A549 treated with Mapracorat at 1 μM for 4 hours (cell line): ENCODE measurements at places on chromosomes 3 and 15. TPM values are rescaled to one million over a fixed set of nuclear protein-coding genes. Genes with fewer than 3 reads are reported as not detected.

BFSP2 gene
- total RNA-seq, result not detected in 5 replicates

FOXB1 gene
- total RNA-seq, result not detected in 5 replicates

AP3B2 gene
- 0.39 to 1.9 TPM (median 1.0 TPM) in 5 replicates for total RNA-seq

SLC28A2 gene
- not detected in 5 replicates for total RNA-seq

GUCA1C gene
- total RNA-seq, result not detected in 5 replicates

CLDN18 gene
- total RNA-seq, result not detected in 5 replicates

TP63 gene
- 0.10 to 0.48 TPM (median 0.27 TPM) in 5 replicates for total RNA-seq

SLC12A8 gene
- 0.98 to 1.3 TPM (median 1.2 TPM) in 5 replicates for total RNA-seq

TSEN2 gene
- 14.4 to 19.9 TPM (median 18.0 TPM) in 5 replicates for total RNA-seq

HDDC3 gene
- 29.9 to 38.7 TPM (median 35.1 TPM) in 5 replicates for total RNA-seq

CLRN1 gene
- not detected in 5 replicates for total RNA-seq

FBLN2 gene
- total RNA-seq, result 1.6 to 3.5 TPM (median 2.1 TPM) in 5 replicates

SCAANT1 gene
- 1.7 TPM in 1 of 5 replicates, not detected in the others for total RNA-seq

P2RY12 gene
- total RNA-seq, result not detected in 5 replicates

MEGF11 gene
- total RNA-seq, result 0.26 to 0.53 TPM (median 0.31 TPM) in 5 replicates

CIB2 gene
- 25.7 to 28.9 TPM (median 27.6 TPM) in 5 replicates for total RNA-seq

PRR20G gene
- 0.97 to 1.6 TPM (median 1.3 TPM) in 5 replicates for total RNA-seq

SPSB4 gene
- 0.07 to 0.21 TPM (median 0.12 TPM) in 5 replicates for total RNA-seq

DUSP7 gene
- 19.2 to 22.2 TPM (median 21.6 TPM) in 5 replicates for total RNA-seq

SPESP1 gene
- not detected in 5 replicates for total RNA-seq

CACNA1D gene
- 0.36 to 1.4 TPM (median 0.57 TPM) in 5 replicates for total RNA-seq

GPR62 gene
- total RNA-seq, result not detected in 5 replicates

ZWILCH gene
- total RNA-seq, result 31.5 to 39.7 TPM (median 35.3 TPM) in 5 replicates

RAMAC gene
- 41.5 to 63.9 TPM (median 42.8 TPM) in 5 replicates for total RNA-seq

PLAAT1 gene
- total RNA-seq, result 0.17 TPM in 1 of 5 replicates, not detected in the others

ASB14 gene
- not detected in 5 replicates for total RNA-seq

CAPN3 gene
- total RNA-seq, result 0.21 to 0.40 TPM (median 0.27 TPM) in 5 replicates

DAZL gene
- not detected in 5 replicates for total RNA-seq

LTK gene
- 0.06 to 0.07 TPM (median 0.06 TPM) in 3 of 5 replicates, not detected in the others for total RNA-seq

TERC gene
- 0.42 TPM in 1 of 5 replicates, not detected in the others for total RNA-seq

SLC24A5 gene
- not detected in 5 replicates for total RNA-seq

COL6A5 gene
- 0.05 TPM in 1 of 5 replicates, not detected in the others for total RNA-seq

KCNMB2 gene
- total RNA-seq, result not detected in 5 replicates

GOLGA8H gene
- 1.9 to 3.7 TPM (median 2.6 TPM) in 5 replicates for total RNA-seq
